ENCODE measurements at places on chromosomes 7 and 10.

DNA sequence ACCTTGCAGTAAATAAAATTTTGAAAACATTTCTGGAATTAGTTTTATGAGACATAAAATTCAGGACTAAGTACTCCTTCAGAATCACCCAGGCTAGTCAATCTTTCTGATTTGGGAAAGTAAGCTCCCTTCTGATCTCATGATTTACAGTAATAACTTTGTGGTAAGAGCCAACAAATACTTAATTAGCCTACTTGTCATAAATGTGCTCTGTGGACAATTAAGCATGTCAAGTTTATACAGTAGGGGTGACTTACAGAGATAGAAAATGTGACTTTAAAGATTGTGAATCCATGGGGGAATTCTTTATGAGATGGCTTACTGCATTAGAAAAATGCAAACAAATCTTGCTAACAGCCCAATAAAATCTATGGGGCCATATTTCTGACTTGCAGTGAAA is 616.9 kb upstream of the GHITM start:
- no peak for DNase-seq

- DNase-seq, result no peak
Observed at GRCh38 chr10:106795619-106796018, 368.9 kb downstream of the SORCS1 start.

DNA sequence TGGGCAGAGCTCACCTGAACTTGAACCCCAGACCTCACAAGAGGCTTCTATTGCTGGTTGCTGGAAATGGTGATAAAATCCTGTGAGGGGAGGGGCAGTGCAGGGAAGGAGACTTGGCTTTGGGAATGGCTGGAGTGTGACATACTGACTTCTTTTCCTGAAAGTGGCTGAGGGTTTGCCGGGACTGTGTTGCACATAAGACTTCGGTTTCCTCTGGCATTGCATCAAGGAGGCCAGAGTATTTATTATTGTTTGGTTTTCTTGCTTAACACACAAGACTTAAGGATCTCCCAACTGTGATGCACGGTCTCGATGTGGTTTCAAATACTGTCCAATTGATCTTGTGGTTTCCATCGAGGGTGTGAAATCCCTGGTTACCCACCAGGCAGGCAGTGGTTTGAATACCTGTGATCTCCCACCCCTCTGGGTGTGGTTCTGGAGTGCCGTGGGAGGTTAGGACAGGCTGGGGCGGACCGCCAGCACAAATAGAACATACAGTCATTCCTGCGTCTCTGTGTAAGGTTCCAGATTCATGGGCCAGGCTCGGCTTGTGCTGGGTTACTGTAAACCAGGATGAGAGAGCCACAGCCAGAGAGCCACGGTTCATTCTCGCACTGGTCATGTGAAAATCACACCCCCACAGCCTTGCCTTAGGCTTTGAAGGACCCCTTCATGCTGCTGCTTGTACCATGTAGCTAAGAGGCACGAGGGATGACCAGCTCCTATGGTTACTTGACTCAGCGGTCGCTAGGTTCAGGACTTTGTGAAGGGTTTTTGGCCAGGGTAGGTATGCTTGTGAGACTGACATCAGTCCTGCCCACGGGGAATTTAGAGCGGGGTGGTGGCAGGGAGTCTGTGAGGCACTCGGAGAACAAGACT is 39.2 kb downstream of the WBP1L start:
- peak; percentile 73 for DNase-seq

DNA sequence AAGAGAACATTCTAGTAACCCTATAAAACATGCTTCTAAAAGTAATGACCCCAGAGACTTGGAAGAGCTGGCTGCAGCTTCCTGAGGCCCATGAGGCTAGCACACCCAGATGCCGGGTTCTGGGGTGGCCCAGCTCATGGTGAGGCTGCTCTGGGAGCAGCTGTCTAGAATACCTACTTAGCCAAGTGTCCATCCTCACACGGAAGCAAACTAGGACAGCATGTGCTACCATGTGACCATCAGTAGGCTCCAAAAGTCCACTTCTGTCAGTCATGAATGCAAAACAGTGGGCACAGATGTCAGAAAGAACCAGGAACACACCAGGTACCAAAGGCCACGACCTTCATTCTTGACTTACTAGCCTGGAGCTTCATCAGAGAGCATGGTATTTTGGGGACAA is 32.4 kb downstream of the CTBP2 start:
- DNase-seq, result no peak

DNA sequence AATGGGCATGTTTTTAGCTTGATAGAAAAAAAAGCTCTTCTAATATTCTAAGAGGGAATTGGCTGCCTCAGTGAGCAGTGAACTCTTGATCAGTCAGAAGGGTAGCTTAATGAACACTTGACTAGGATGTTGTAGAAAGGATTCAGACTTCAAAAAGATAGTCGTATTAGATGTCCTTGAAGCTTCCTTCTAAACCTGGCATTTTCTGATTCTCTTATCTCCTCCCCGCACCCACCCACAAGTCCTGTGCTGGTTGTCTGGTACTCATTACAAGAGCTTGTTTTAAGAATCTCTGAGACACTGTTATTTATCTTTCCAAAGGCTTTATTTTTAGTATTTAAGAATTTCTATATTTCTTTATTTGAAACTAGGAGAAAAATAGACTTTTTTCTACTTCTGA is 7.4 kb upstream of the SMIM30 start:
- no peak for DNase-seq

GRCh38 chr7:4164556-4164955 is 517.5 kb upstream of the FOXK1 start:
- DNase-seq, result no peak

- no peak for DNase-seq
Observed at GRCh38 chr7:127940381-127941160, 90.7 kb downstream of the LRRC4 start.

DNA sequence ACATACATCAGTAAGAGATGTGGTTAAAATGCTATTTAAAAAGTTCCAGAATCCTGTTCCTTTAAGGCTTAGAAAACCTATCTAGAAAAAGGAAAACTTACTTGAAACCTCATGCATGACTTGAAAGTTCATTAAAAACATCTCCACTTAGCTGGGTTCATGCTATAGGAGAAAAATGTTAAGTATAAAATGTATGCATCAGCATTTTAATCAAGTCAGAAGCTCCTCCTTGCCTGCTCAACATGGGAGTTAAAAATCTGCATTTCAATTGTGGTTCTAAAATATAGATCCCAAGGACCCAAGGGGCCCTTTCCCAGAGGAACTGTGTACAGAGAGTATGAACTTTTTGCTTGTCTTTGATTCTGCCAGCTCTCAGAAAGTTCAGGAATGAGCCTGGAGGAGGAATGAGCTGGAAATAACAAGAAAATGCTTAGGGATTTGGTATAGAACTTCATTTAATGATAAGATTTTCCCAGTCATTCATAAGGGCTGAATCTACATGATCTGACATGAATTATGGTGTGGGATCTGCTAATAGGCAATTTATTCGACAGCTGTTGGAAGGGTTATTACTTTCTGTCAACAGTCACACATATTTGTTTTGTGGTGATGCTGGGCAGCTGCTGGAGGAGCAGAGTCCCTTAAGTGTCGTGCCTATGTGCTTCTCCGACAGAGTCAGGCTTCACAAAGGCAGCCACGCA is 85.6 kb upstream of the MTPN start:
- DNase-seq, result no peak

DNA sequence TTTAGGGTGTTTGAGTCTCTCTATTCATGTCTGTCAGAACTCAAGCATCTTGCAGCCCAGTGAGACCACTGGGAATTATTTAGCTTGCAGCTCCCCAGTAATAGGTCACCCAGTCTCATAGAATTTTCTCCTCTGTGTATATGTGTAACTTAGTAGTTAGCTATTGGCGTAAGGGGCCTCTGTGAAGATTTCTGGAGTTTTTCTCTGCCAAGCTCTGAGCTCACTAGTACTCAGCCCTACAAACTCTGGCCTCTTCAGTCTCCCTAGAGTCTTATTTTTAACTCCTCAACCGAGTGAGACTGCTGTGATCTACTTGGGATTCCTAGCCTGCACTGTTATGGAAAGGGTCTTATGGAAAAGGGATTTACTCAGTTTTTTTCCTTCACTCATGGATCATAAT is 90.2 kb downstream of the PPP1R9A start:
- DNase-seq, result no peak

- DNase-seq, result no peak
Observed at GRCh38 chr7:57177856-57178767, 45.9 kb upstream of the ZNF479 start.

DNA sequence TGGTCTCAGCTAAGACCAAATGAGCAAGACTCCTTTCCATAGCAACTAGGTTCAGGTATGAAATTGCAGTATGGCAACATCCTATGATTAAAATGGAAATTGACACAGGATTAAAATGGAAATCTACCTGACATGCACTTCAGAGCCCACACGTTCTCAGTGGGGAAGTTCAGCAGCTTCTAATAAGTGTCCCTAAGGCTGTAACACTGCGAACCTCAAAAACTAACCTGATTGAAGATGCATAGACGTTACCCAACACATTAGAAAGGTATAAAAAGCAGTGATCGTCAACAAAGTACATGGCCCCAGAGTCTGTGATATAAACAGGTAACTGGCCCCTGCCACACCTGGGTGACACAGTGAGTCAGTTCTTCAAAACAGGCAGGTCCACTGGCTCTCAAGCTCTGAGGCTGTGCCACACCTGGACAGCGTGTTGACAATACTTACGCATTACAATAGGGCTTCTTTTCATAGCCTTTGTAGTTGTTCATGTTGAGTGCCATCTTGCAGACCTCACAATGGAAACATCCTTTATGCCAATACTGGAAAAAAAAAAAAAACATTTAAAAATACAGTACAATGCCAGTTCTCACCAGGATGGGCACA is 274.9 kb upstream of the NEBL start:
- no peak for DNase-seq

DNA sequence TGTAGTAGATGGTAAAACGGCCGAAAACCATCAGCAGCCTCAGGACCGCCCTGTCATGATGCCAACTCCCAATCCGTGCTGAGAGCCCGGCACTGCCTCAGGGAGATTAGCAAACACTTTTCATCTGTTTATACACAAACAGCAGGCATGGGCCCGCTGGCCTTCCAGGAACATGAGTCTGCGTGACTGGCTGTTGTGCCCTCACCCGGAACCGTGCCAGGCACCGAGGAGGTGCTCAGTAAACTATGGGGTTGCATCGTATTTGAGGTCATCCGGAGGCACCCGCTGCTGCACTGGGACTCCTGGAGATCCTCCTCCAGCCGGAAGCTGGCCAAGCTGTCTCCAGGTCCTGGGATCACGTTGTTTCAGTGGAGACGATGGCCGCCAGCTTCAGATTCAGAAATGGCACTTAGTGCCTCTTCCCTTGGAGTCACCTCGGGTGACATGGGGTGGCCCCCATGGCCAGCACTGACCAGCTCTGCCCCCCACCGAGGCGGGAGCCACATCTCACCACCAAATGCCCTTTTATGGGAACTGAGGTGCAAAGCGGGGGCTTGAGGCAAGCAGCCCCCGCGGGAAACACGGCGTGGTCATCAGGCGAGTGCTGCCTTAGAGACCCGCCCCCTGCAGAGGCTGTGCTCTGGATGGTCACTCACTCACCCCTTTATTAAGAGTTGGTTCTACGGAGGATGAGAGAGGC is 585.9 kb downstream of the PTPRN2 start:
- DNase-seq, result no peak

DNA sequence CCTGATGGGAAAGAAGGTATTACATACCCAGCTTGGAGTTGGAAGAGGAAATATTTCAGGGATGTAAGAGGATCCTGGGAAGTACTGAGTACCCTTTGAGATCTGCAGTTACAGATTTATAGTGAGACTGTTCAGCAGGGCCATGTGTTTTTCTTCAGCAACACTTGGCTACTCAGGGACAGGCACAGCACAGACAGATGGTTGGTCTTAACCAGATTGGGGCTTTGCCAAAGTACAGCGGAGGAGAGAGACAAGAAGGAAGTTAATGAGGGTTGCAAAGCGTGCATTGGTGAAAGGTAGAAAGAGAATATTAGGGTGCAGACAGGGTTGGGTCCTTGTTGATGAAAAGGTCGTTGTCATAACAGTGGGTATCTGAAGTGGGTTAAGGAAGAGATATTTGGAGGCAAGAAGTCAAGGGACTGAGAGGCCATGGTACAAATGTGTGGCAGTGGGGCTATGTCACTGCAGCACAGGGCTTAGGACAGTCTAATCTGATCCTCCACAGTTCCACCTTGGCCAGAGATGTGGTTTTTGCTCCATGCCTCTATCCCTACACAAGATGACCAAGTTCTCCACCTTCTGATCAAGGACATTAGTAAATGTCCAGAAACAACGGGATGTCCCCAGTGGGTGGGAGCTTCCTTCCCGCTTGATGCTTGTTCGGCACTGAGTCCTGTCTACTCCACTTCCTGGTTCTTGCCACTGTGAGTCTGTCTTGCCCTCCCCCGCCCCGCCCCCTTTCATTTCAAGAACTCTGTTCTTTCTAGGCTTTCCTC is 18.9 kb upstream of the DNAJC1 start:
- DNase-seq, result no peak

DNA sequence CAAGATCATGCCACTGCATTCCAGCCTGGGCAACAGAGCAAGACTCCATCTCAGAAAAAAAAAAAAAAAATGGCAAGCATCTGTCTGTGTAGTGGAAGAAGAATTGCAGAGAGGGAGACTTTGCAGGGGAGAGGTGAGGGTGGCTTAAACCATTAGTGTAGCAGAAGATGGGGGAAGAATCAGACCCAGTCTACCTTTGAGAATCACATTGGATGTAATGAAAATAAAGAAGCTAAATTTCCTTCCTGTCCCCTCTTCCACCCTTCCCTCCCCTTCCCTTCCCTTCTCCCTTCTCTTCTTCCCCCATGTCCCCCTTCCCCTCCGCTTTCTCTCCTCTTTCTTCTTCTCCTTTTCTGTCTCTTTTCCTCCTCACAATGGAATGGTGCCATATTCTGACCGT is 180.8 kb upstream of the SVIL start:
- no peak for DNase-seq

GRCh38 chr7:48389977-48390376 is 218.7 kb downstream of the ABCA13 start:
- DNase-seq, result peak; percentile 3

DNA sequence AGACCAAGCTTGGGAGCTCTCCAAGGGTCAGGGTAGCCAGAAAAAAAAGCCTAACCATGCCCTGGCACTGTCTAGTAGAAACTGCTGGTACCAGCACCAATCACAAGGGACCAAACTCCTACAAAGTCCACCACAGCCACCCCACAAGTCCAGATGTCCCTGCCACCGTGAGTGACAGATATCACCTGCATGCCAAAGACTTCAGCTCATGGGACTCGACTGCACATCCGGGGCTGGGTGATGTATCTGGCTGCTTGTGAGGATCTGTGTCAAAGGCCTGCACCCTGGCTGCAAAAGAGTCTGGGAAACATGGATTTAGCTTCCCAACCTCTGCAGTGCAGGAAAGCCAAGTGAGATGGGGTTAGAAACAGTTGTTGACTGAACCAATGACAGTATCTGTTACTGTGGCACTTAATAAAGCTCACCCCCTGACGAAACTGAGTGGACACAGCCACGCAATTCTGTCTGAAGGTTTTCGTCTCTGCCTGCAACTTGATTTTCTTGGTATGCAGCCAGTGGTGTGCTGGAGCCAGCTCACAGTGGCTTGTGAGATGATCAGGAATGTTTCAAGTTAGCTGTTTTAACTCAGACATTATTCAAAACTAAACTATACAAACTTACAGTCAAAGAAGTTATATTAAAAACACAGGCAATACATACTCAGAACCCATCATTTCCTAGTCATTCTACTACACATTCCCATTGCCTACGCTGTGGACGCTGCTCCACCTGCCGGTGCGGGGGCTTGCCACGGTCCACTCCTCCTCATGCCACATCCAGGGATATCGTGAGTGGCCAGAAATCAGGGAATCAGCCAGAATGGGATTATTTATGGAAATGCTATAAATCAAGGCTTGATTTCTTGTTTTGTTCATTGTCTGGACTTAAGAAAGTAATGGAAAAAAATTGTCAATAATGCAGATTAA is 9.2 kb downstream of the ZNF488 start:
- peak; percentile 29 for DNase-seq

GRCh38 chr7:33722383-33723101 is 182.8 kb upstream of the BMPER start:
- peak; percentile 49 for DNase-seq

All from fibroblast of the conjunctiva (primary cell).